ENCODE measurements at places on chromosomes 6 and 20. TPM values are rescaled to one million over a fixed set of nuclear protein-coding genes. Genes with fewer than 3 reads are reported as not detected.

DNA sequence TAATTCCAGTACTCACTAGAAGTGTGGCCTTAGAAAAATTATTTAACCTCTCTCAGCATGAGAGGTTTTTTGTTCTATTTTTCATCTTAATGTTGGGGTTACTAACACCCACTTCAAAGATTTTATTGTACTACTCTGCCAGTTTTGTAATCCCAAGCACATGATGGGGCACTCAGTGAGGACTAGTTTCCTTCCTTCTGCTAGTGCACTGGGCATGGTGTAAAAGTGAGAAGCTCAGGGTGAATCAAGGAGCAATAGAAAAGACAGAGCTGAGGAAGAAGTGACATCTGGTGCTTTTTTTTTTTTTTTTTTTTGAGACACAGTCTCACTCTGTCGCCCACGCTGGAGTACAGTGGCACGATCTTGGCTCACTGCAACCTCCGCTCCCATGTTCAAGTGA, 439.4 kb upstream of the ARID1B start:
- no peak for DNase-seq

GRCh38 chr6:165321555-165322145, 12.2 kb upstream of the C6orf118 start:
- DNase-seq, result no peak

DNA sequence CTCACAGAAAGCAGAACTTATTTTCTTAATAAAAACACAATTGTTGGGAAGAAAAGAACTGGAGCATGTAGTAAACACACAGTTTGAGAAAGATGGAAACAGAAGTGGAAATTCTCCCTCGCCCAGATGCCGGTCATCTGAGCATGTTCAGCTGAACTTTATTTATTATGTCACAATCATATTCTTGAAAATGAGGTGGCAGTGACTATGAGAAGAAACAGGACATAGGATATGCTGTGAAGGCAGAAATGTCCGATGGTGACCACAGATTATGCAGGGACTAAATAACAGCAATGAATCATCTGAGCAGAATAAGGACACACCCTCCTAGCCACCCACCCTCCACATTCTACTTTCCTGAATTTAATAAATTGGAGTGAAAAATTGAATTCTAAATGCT, 425.3 kb upstream of the NOX3 start:
- peak; percentile 63 for DNase-seq

DNA sequence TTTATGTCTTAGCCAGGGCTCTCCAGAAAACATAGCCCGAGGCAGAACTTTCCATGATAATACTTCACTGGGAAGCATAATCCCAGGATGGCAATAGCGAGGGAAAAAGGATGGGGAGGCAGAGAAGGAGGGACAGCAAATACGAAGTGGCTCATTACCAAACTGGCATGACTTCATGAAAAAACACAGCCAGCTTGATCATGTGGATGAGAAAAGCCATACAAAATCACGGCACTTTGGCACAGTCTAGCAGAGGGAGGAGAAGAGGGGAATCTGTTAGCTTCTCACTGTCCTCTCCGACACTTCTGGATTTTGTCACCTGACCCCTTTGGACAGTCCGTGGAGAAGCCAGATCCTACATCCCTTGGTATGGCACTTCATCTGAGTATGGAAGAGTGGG, 212.5 kb upstream of the GRIK2 start:
- no peak for DNase-seq

GRCh38 chr6:13256266-13257001, 71.9 kb downstream of the TBC1D7 start:
- no peak for DNase-seq

- no peak for DNase-seq
Measured at GRCh38 chr20:34546751-34547181, 11.8 kb upstream of the MAP1LC3A start.

GRCh38 chr6:38796006-38796405, 80.9 kb downstream of the DNAH8 start:
- no peak for DNase-seq

GRCh38 chr20:24792641-24793495, 156.2 kb upstream of the CST7 start:
- DNase-seq, result no peak

The PLCG1 gene
- total RNA-seq, result 32.4 TPM

The CRISP3 gene
- total RNA-seq, result not detected

The FUT9 gene
- total RNA-seq, result not detected

The CRIP3 gene
- not detected for total RNA-seq

The C6orf141 gene
- 0.60 TPM for total RNA-seq

The OR5V1 gene
- total RNA-seq, result not detected

The RIN2 gene
- total RNA-seq, result 62.8 TPM

The FOXQ1 gene
- not detected for total RNA-seq

The BFSP1 gene
- total RNA-seq, result 3.0 TPM

The MYCT1 gene
- 0.10 TPM for total RNA-seq

All from RPMI7951 (cell line).